ENCODE measurements at places on chromosomes 3 and 15. TPM values are rescaled to one million over a fixed set of nuclear protein-coding genes. Genes with fewer than 3 reads are reported as not detected.

GRCh38 chr15:65059369-65059750 is 8.4 kb downstream of the RASL12 start:
- peaks cover 2% of the 10 kb centered on the region for H3K27me3 ChIP-seq
- no peaks in the 10 kb centered on the region for H3K36me3 ChIP-seq
- H3K4me1 ChIP-seq: no peaks in the 10 kb centered on the region
- H3K4me3 ChIP-seq: no peak overlapping the region
- H3K27ac ChIP-seq: no peak overlapping the region
- DNase-seq: no peak

Gene BOC
- total RNA-seq: not detected

GRCh38 chr3:177236704-177237103 is 39.4 kb upstream of the TBL1XR1 start:
- no peak for DNase-seq
- no peaks in the 10 kb centered on the region for H3K4me1 ChIP-seq
- no peak overlapping the region for H3K4me3 ChIP-seq

DNA sequence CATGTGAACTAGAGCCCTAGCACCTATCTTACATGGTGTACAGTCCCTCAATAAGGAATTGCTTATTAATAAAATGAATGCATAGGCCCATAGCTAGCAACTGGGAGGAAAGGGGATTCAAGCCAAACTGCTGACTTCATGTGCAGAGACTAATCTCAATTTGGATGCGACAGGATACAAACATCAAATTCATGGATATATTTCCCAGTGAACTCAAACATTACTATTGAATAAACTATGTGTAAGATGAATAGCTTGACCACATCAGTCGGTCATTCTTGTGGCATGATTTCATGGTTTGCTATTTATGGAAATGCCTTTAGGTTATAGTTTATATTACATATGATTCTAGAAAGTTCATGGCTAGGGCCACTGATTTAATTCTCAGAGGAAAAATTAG is 268.6 kb upstream of the SLITRK3 start:
- H3K4me1 ChIP-seq: no peaks in the 10 kb centered on the region
- H3K4me3 ChIP-seq: no peak overlapping the region
- H3K27me3 ChIP-seq: no peaks in the 10 kb centered on the region
- no peak overlapping the region for H3K27ac ChIP-seq
- H3K36me3 ChIP-seq: no peaks in the 10 kb centered on the region
- DNase-seq: no peak

Gene ATP13A3
- 46.5 TPM for total RNA-seq

- no peaks in the 10 kb centered on the region for H3K27me3 ChIP-seq
- no peak for DNase-seq
- H3K27ac ChIP-seq: no peak overlapping the region
- no peaks in the 10 kb centered on the region for H3K36me3 ChIP-seq
- no peaks in the 10 kb centered on the region for H3K4me1 ChIP-seq
These were observed 296.7 kb upstream of the LYSMD4 start for GRCh38 chr15:100029868-100030479.

- DNase-seq: no peak
- H3K36me3 ChIP-seq: peaks cover 9% of the 10 kb centered on the region
- H3K27ac ChIP-seq: no peak overlapping the region
- H3K4me3 ChIP-seq: no peak overlapping the region
These were observed 34.0 kb upstream of the CILP start for GRCh38 chr15:65245096-65245856.

GRCh38 chr3:144039661-144040060 is 68.0 kb downstream of the DIPK2A start:
- no peak overlapping the region for H3K27ac ChIP-seq
- H3K27me3 ChIP-seq: peaks cover 8% of the 10 kb centered on the region
- no peak for DNase-seq
- H3K4me3 ChIP-seq: no peak overlapping the region

DNA sequence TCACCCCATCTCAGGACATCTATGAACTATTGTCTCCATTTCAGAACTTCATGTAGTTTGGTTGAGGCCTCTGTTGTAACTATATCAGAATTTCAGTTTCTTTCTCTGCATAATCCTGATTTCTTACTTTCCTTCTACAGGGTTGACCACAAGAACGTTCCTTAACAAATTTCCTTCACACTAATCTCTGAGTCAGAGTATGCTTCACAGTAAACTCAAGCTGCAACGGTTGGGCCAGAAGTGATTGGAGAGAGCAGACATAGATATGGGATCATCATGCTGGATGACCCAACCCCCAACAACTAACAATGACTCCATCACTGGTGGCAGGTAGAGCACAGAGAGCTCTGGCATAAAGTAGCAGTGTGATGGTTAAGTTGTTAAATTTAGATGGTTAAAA is 128.8 kb upstream of the OSTN start:
- DNase-seq: no peak
- H3K27ac ChIP-seq: no peak overlapping the region
- no peaks in the 10 kb centered on the region for H3K27me3 ChIP-seq
- H3K36me3 ChIP-seq: no peaks in the 10 kb centered on the region
- H3K4me3 ChIP-seq: no peak overlapping the region

Gene REC114
- total RNA-seq: not detected

DNA sequence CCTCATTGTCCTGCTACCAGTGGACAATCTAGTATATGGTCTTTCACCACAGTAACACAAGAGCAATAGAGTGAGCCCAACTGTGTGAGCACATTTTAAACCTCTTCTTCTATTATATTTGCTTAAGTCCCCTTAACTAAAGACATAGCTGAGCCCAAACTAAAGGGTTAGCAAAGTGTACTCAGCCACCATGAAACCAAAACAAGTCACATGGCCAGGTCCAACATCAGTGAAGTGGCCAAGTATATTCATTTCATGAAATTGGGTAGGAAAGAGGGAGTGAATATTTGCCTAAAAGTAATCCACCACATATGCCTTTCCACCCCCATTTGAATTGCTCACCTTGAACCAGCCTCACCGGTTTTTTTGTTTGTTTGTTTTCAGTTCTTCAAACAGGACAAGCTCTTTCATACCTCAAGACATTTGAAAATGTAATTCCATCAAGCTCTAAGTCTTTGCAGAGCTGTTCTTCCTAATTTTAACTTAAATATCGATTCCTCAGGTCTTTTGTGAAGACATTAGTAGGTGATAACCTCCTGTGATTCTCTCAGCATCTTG is 327.0 kb upstream of the SEMA6D start:
- no peaks in the 10 kb centered on the region for H3K36me3 ChIP-seq
- DNase-seq: no peak
- H3K27me3 ChIP-seq: no peaks in the 10 kb centered on the region
- H3K27ac ChIP-seq: no peak overlapping the region
- H3K4me1 ChIP-seq: no peaks in the 10 kb centered on the region

Gene ANAPC13
- total RNA-seq: 16.8 TPM

- no peak for DNase-seq
- H3K4me3 ChIP-seq: no peak overlapping the region
- no peaks in the 10 kb centered on the region for H3K27me3 ChIP-seq
These were observed 518.0 kb upstream of the NR2F2 start for GRCh38 chr15:95812491-95812890.

Gene PPM1L
- 3.0 TPM for total RNA-seq

- no peaks in the 10 kb centered on the region for H3K36me3 ChIP-seq
- H3K4me1 ChIP-seq: no peaks in the 10 kb centered on the region
- no peak overlapping the region for H3K27ac ChIP-seq
- H3K27me3 ChIP-seq: no peaks in the 10 kb centered on the region
- DNase-seq: no peak
- no peak overlapping the region for H3K4me3 ChIP-seq
These were observed 190.7 kb downstream of the LSAMP start for GRCh38 chr3:116254541-116254940.

Measured in CD4-positive, alpha-beta T cell (primary cell).